Hematopoietic multipotent progenitor cell treated with erythropoietin and hydrocortisone succinate and interleukin-3 and kit ligand, for 8 days (in vitro differentiated cells): ENCODE measurements at places on chromosomes 7 and 10.

DNA sequence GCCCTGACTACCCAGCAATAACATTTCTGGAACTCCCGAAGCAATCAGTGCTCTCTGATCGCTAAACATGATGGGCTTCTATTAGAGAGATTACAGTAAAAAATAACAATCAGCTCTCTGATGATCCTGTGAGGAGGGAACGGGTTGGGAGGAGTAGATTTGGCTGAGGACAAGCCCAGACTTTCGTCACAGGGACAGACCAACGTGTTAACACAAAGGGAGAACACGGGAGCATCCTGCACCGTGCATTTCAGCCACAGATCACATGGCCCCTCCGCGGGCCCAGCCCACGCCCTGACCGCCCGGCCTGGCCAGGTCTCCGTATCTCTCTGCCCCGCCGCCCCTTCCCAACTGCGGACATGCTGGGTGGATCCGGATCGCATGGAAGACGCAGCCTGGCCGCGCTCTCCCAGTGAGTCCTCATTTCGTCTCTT, 95.0 kb upstream of the AGBL3 start:
- peak; percentile 5 for DNase-seq

- no peak for DNase-seq
These were observed 44.0 kb upstream of the ANKRD1 start for GRCh38 chr10:90964781-90965465.

DNA sequence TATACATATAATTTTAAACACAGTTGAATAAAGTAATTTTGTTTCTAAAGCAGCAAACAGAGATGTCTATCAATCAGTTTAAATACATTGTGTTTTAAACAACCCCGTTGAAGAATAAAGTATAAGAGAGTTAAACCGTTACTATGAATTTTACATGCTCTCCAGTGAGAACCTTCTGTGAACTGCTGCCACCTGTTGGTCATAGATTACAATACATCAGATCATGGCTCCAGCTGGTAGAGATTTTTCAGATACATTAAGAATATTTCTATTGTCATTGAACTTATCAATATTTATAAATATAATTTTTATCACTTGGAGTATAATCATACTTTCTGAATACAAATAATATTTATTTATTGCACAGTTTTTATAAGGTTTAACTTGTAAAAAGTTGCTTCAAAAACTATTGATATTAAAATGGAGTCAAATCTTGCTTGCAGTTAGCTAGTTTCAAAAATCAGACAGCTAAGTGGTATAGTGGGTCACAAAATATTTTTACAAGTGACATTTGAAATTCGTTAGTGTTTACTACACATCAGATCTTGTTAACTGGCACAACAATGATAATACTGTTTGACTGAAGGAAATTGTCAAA, 561.2 kb upstream of the PHF14 start:
- DNase-seq = peak; percentile 50

DNA sequence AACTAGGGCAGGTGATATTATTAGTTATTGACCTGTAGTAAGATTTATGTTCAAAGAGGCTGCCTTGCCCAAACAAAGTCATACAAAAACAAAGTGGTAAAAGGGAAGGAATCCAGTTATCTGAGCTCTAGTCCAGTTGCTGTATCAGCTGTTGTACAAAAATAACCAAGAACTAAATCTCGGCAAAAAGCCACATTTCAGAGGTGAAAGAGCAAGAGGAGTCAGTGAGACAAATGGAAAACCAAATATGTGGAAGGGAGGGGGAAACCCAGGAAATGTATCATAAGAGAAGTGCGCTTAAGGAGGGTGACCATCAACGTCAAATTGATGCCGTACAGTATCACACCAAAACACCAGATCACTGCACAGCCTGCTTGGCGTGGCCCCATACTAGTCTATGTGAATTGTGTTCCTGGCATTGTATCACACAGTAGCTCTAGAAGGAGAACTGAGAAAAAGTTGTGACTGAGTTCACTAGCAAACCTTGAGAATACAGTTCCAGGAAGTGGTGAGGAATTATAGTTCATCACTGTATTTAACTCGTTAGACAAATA, 6.4 kb downstream of the AGBL3 start:
- DNase-seq = no peak

- DNase-seq = no peak
These were observed 75.6 kb upstream of the LRRC4 start for GRCh38 chr7:128106821-128107220.

- DNase-seq = peak; percentile 81
These were observed 6.5 kb downstream of the AHR start for GRCh38 chr7:17304926-17305325.

DNA sequence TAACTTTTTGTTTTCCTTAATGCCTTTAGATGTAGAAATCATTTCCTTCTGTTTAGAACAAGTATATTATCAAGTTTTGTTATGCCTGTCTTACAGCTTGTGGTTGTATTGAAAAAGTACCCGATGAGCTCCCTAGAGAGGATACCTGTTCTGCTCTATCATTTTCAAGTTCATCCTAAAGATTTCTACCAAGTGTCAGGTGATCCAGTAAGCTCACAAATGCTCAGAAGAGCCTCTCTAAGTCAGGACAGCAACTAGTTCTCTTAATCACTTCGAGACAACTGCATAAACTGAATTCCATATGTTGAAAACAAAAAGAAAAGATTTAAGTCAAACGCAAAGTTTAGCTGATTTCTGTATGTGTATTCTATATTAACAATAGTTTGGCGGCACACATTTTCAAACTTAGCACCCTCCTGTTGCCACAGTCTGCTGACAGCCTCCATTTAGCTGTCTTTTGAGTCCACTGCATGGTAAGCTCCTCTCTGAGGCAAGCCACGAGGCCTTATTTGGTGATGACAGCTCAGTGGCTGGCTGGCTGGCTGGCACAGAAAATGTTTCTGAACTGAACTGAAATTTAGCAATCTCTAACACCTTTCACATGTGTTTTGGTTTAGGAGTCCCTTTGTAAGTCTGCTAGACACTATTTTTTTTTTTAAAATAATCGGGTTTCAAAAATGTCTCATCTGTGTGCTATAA, 59.4 kb downstream of the SEMA3C start:
- no peak for DNase-seq

DNA sequence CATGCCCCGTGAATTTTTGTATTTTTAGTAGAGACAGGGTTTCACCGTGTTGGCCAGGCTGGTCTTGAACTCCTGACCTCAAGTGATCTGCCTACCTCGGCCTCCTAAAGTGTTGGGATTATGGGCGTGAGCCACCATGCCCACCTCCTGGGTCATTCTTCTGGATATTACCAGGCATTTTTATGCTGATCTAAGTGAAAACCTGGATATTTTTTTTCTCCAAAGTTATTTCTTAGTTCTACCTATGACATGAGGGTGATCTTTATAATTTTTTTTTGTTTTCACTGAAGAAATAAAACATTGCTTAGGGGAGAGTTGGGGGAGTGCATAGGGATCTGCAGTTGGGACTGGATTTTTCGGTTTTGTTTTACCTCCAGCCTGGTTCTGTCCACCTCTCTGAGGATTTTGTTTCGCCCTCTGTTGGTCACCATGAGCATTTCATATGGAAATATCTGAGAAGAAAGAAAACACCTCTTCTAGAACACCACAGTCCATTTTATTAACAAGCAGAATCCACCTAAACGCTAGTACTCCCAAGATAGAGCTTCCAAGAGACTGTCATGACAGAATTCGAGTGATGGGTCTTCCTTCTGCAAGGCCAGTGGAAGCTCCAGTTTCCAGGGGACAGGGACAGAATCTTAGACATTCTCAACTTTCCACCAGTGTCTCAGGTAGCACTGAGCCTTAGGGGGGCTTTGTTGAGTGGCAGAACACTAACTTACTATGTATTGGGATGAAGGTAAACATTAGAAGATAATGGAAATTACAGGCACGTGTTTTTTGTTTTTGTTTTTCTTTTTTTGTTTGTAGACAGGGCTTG, 33.4 kb upstream of the AFAP1L2 start:
- DNase-seq = peak; percentile 16

GRCh38 chr7:40866601-40867000, 731.8 kb downstream of the SUGCT start:
- no peak for DNase-seq

DNA sequence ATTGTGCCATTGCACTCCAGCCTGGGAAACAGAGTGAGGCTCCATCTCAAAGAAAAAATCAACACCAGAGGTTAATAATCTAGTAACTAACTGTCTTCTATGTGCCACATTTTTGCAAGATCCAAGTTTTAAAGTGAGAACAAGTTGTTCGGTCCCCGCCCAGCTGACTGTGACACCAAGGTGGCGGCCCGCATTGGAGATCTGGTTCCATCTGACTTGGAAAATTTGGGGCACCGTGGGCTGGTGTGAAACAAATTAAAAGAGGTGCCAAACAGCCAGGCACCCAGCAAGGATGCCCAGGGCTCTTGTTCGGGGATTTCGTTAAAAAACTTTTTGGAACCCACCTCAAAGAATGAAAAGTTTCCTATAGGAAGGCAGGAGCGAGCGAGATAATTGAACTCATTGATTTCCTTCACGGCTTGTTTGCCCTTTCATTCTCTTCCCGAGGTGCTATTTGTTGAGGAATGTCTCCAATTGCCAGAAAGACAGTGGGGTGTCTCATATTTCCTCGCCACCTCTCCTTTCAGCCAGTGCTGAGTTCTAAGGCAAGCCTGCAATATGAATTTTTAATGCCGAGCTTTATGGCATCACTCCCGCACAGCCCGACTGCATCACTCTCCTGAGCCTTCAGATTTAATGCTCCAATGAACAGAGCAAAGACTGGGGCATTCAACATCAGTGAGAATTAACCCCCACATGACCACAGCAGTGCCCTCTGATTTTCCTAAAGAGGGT, 156.9 kb upstream of the SH2B2 start:
- no peak for DNase-seq

GRCh38 chr10:70990681-70991080, 102.3 kb upstream of the PCBD1 start:
- DNase-seq = no peak

GRCh38 chr7:36732806-36733205, 8.5 kb upstream of the AOAH start:
- DNase-seq = no peak

DNA sequence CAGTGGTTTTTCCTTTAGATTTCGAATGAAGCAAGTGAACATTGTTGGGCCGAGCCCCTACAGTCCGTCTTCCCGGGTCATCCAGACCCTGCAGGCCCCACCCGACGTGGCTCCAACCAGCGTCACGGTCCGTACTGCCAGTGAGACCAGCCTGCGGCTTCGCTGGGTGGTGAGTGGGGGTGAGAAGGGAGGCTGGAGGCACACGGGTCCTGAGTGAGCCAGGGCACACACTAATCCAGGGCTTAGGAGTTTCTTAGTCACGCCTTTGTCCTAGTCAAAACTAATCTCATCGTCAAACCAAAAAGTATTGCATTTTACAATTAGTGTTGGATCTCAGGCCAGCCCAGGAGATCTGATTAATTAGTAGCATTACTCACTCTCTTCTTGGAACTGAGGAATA, 568.8 kb upstream of the FOXK1 start:
- no peak for DNase-seq

- DNase-seq = peak; percentile 29
These were observed 26.2 kb upstream of the ZNF467 start for GRCh38 chr7:149799397-149800168.

DNA sequence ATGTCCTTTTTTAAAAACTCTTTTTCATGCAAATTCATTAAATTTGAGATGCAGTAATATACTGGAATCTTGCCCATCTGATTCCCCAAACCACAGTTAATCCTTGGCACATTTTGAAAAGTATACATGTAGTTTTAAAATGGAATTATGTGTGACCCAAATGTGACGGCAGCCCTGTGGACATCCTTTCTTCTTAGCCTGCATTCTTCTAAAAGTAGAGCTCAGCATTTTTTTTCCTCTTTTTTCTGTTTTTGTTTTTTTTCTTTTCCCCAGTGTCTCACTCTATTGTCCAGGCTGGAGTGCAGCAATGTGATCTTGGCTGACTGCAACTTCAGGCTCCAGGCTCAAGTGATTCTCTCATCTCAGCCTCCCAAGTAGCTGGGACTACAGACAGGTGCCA, 338.9 kb downstream of the GALNT17 start:
- no peak for DNase-seq

DNA sequence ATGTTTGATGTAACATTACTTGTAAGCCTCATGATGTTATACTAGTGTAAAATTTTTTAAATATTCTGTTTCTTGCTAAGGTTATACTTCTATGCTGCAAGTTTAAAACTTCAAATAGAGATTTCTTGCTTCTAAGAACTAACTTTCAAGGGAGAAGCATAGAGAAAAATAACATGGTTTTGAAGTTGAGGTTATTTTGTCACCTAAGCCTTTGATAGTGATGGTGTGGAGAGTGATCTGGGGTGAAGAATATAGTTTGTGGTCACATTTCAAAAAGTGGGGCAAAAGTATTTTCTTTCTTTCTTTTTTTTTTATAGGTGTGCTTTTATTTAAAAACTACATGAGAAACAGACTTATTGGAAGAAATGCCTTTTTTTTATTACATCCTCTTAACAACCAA, 162.4 kb downstream of the GATA3 start:
- DNase-seq = no peak

- no peak for DNase-seq
These were observed 10.2 kb upstream of the ADO start for GRCh38 chr10:62794306-62794705.

GRCh38 chr10:76463111-76463510, 1031.7 kb downstream of the LRMDA start:
- DNase-seq = no peak

DNA sequence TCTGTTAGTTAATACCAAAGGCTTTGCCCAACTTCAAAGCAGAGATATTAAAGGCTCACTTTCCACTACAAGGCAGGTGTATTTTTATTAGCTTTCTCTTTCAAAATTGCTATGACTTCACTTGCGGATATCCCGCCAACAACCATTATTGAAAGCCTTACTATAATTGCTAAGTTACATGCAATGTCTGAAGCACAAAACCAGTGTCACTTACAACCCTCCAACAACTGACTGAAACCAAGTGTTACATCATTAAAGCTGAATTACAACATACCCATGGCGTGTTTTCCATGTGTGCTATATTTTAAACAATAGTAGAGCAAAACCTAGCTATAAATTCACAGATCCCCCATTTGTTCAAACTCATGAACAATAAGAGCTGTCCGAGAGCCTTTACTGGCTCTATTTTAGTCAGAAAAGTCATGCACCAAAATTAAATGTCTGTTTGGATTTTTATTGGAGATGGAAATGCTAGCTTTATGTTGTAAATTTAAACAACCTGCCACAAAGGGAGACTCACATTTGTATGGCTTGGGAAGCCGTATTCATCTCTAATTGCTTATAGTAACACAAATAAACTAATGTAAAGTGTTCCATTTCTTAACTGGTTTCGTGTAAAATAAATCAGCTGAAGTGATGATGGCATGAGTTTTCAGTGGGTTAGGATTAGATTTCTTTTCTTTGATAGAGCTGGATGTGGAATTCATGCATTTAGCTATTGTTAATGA, 227.1 kb downstream of the AGMO start:
- no peak for DNase-seq
